Naive B cell (primary cell): ENCODE measurements at places on chromosomes 6 and 20. TPM values are rescaled to one million over a fixed set of nuclear protein-coding genes. Genes with fewer than 3 reads are reported as not detected.

GCLC gene
- polyA plus RNA-seq, result 2.0 TPM

ECHDC1 gene
- 102 TPM for polyA plus RNA-seq

OPRM1 gene
- polyA plus RNA-seq, result not detected

- DNase-seq, result no peak
Observed at GRCh38 chr6:11729076-11729475, 49.5 kb downstream of the ADTRP start.

ARMC12 gene
- polyA plus RNA-seq, result not detected

PNLDC1 gene
- not detected for polyA plus RNA-seq

DNA sequence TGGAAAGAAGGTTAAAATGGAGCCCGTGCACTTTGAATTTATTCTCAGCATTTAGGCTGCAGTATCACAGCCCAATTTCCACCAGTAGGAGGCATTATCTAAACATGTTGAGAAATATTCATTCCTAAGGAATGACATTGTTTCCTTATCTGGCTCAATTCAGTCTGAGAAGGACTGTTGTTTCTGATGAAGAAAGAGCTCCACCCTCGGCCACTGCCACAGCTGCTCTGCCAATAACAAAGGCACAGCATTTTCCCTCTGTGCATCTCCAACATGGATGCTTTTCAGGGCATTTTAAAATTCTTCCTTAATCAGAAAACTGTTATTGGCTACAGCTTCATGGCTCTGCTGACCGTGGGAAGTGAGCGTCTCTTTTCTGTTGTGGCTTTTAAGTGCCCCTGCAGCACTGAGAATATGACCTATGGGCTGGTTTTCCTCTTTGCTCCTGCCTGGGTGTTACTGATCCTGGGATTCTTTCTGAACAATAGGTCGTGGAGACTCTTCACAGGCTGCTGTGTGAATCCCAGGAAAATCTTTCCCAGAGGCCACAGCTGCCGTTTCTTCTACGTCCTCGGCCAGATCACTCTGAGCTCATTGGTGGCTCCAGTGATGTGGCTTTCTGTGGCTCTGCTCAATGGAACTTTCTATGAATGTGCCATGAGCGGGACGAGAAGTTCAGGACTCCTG lies at the start of gene CALHM5:
Gene CALHM5 (plus strand): TSS at position 216 of the 687 bp plus-strand sequence. CDS start 58 bp downstream, at position 274.
- no peak for DNase-seq

- no peak for DNase-seq
Observed at GRCh38 chr6:42848700-42849099, 30.7 kb upstream of the RPL7L1 start.

PSORS1C1 gene
- polyA plus RNA-seq, result not detected

DNA sequence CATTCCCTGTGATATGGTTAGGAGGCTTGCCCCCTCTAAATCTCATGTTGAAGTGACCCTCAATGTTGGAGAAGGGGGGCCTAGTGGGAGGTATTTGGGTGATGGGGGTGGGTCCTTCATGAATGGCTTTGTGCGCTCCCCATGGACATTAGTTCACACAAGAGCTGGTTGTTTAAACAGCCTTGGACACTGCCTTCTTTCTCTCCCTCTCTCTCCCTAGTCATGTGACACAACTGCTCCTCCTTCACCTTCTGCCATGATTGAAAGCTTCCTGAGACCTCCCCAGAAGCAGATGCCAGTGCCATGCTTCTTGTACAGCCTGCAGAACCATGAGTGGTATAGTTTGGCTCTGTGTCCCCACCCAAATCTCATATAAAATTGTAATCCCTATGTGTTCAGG lies 117.2 kb upstream of the SLC22A16 start:
- DNase-seq, result no peak

TINAG gene
- not detected for polyA plus RNA-seq

PNPLA1 gene
- polyA plus RNA-seq, result not detected

DNA sequence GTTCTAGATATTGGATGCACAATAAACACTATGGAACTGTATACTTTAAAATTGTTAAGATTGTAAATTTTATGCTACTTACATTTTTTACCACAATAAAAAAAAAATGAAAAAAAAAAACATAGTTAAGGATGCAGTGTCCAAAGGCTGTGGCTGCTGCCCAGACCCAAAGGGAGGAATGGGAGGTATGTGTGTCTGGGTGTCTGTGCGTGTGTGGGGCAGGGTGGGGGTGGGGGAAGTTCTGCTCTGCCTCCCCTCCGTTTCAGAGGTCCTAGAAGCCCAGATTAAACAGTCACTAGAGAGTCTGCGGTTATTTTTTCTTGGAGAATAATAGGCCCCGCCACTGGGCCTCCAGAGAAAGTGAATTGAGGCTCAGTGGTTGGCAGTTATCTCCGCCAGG lies 136.4 kb upstream of the ARMC2 start:
- no peak for DNase-seq

DNA sequence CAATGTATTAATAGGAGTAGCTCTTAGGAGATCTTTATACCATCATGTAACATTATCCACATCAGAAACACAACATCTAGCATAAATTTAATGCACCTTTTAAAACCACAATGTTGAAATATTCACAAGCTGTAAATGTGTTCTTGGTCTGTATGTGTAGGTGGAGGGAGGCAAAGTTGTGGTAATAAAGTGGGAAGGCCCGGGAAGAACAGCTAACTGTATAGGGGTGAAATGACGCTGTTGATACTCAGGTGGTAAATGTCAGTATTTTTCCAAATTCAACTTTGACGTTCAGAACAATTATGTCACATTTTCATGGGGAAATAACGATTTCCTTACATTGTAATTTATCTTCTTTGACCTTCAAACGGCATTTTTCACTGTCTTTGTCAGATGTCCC lies 146.0 kb upstream of the STMND1 start:
- no peak for DNase-seq

MYCT1 gene
- polyA plus RNA-seq, result not detected

SLC2A10 gene
- polyA plus RNA-seq, result not detected

- DNase-seq, result no peak
Observed at GRCh38 chr6:84150705-84151104, 76.7 kb downstream of the CEP162 start.
